ENCODE measurements at places on chromosomes 7 and 10.
A peak's percentile ranks its signal among the peaks of the same experiment; 100 is the strongest.

DNA sequence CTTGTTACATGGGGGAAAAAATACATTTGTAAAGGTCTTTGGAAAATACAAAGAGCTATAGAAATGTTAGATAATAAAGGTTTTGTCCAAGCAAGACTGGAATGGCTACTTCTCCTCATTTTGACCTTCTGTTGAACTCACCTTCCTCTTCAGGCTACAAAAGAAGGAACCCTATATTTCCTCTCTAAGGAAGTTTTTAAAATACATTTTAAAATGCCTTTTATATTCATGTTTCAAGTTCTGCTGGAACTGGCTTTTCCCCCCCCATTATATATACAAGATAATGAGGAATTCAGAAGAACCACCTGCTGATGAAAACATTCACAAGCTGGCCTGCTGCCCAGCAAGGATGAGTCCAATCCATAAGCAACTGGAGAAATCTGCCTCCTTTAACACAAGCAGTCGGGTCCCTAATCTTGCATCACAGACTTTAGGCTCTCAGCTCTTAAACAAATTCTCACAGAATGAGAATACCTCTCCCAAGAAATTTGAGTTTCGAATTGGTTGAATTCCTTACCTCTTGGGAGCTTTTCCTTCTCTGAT is 44.6 kb downstream of the MTERF1 start:
- peak; percentile 20 for DNase-seq

GRCh38 chr10:130167707-130168106 is 31.5 kb downstream of the GLRX3 start:
- DNase-seq = no peak

GRCh38 chr7:31758755-31759154 is 71.7 kb downstream of the PPP1R17 start:
- no peak for DNase-seq

- DNase-seq = no peak
These were observed 69.0 kb downstream of the ADD3 start for GRCh38 chr10:110076559-110077318.

GRCh38 chr10:88707429-88708155 is 1.5 kb downstream of the LIPK start:
- peak; percentile 40 for DNase-seq

GRCh38 chr7:41656366-41656765 is 46.5 kb downstream of the INHBA start:
- no peak for DNase-seq

DNA sequence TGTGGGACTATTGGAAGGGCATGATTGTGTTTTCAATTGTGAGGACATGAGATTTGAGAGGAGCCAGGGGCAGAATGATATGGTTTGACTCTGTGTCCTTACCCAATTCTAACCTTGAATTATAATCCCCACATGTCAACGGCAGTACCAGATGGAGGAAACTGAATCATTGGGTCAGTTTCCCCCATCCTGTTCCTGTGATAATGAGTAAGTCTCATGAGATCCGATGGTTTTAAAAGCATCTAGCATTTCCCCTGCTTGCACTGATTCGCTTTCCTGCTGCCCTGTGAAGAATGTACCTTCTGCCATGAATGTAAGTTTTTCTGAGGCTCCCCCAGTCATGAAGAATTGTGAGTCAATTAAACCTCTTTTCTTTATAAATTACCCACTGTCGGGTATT is 1367.1 kb downstream of the XPNPEP1 start:
- peak; percentile 2 for DNase-seq

- no peak for DNase-seq
These were observed 28.5 kb downstream of the PIK3CG start for GRCh38 chr7:106893591-106893990.

DNA sequence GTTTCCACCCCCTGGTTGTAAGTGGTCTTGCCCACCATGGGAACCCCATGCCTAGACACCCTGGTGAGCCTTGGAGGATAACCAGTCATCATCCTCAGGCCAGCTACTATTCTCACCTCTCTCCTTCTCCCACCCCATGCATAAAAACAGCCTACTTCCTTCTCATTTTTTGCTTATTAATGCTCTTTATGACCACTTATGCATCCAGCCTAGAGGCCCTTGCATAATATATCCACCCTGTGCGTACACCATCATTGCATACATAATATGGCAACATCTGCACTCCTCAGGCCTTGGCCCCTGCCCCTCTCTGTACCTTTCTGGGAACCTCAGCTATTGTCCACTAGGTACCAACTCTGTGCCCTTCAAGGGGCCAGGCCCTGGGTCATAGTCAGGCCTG is 91.0 kb downstream of the CDH23 start:
- no peak for DNase-seq

- no peak for DNase-seq
These were observed 24.4 kb upstream of the ZNF273 start for GRCh38 chr7:64878684-64879083.

GRCh38 chr7:111735661-111736551 is 173.6 kb upstream of the IMMP2L start:
- DNase-seq = peak; percentile 66

GRCh38 chr7:32658467-32658869 is 163.2 kb downstream of the AVL9 start:
- DNase-seq = no peak

GRCh38 chr10:127414024-127414423 is 135.1 kb upstream of the NPS start:
- DNase-seq = no peak

- no peak for DNase-seq
These were observed 23.0 kb upstream of the SLC29A3 start for GRCh38 chr10:71296086-71296485.

DNA sequence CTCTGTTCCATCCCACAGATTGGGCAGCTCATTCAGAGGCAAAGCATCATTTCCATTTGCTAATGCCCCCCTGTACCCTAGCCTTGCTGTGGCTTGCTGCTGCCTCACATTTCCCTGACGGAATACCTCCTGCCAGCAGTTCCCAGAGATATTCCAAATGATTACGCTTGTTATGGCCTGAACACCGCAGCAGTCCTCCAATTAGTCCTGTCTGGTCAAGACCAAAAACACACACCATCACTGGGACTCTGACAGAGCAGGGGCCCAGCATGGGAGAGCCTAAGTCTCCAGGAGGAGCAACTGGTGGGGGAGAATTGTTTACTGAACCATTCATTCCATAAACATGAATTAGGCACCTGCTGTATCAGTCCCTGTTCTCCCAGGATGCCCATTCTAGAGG is 6.1 kb downstream of the OGDHL start:
- DNase-seq = no peak
